ENCODE measurements at places on chromosomes 1 and 21.
A peak's percentile ranks its signal among the peaks of the same experiment; 100 is the strongest.

GRCh38 chr1:169367096-169367685, 406 bp downstream of the NME7 start:
- no peak for DNase-seq

DNA sequence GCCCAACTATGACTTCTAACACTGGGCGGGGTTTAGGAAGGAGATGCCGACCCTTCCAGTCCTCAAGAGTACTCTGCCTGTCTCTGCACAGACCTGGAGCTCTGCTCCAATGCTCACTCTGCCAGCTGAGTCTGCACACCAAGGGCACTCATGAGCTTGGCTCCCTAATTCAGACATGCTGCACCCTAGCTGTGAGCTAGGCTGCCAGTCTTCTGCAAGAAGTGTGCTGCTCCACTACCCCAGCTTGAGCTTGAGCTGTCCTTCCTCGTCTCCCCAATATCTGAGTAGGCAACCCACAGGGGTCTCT, 13.2 kb downstream of the TP53BP2 start:
- no peak for DNase-seq

DNA sequence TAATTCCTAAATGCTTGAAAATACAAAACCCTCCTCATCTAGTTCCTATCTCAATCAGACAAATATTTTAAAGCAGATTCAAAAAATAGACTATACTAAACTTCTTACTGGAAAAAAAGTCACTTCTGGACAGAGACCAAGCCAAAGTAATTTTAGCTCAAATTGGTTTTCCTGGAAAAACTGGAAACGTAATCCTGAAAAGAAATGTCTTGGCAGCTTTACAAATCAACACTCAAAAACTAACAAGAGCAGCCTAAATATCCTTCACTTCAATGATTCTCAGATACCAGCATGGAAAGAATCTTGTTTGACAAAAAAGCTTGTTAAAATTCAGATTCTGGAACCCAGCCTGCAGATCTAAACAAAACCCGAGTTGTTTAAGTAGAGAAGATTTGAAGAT, 9.1 kb upstream of the GPR88 start:
- DNase-seq = no peak

DNA sequence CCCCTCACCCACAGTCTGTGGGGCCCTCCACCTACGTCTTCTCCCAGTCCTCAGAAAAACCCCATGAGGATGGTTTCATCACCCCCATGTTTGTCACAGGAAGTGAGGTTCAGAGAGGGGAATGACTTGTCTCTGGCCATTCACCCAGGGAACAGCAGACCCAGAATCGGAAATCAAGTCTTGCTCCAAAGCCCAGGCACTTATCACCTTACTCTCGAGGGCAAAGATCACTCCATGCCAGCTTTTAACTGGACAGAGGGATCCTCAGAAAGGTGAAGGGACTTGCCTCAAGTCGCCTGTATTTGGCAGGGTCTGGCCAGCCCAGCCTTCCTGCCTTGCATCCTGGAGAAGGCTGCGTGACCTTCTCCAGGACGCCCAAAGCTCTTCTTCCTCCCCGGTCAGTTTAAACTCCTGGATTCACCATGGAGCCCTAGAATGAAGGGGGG, 57.9 kb upstream of the SSBP3 start:
- DNase-seq = no peak

- no peak for DNase-seq
Observed at GRCh38 chr1:72498371-72498770, 216.0 kb upstream of the NEGR1 start.

- no peak for DNase-seq
Observed at GRCh38 chr1:214546886-214547641, 4.3 kb downstream of the PTPN14 start.

DNA sequence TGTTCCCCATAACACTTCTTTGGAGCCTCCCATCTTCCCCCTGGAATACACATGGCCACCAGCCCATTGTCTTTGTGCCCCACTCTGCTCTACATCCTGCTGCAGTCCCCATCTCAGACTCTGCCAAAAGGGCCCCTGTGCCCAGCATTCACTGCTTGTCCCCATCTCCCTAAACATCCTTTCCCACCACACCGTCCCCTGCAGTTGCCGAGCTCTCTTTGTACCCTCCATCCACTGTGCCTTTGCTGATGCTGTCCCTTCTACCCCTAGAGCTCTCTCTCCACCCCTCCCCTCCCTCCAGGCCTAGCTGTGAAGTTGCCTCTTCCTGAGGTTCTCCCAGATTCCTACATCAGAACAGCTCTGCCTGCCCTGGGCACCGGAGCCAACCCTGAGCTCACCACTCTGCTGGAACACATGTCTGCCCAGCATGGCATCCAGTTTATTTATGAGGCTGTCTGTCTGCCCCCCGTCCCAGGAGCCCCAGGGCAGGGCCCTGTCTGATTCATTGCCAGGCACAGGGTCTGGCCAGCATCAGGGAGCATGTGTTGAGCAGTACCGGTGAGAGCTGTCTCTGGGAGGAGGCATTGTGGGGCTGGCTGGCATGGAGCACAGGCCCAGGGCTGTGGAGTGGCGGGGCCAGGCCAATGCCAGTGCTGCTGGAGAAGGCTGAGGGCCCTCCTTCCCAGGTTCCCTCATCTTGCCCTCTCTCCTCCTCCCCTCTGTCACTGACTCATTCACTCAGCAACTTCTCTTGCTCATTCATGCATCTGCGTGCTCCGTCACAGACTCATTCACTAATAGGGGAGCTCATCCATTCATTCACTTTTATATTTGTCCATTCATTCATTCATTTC, 28.8 kb downstream of the EDN2 start:
- no peak for DNase-seq

- no peak for DNase-seq
Observed at GRCh38 chr1:243341074-243341473, 85.2 kb downstream of the SDCCAG8 start.

DNA sequence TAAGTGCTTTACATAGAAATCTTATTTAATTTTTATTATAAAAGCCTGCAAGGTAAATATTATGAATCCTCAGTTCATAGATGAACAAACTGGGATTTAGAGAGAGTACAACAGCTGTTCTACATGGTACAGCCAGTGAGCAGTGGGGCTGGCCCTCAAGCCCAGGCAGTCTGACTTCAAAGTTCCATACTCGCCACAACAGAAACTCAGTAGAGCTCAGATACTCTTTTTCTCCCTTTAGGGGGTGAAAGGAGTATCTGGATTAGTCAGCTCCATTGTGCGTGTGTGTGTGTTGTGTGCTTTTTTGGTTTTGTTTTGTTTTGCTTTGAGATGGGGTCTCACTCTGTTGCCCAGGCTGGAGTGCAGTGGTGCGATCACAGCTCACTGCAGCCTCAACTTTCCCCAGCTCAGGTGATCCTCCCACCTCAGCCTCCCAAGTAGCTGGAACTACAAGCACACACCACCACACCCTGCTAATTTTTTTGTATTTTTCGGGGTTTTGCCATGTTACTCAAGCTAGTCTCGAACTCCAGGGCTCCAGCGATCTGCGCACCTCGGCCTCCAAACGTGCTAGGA, 378.5 kb downstream of the SMYD3 start:
- no peak for DNase-seq

DNA sequence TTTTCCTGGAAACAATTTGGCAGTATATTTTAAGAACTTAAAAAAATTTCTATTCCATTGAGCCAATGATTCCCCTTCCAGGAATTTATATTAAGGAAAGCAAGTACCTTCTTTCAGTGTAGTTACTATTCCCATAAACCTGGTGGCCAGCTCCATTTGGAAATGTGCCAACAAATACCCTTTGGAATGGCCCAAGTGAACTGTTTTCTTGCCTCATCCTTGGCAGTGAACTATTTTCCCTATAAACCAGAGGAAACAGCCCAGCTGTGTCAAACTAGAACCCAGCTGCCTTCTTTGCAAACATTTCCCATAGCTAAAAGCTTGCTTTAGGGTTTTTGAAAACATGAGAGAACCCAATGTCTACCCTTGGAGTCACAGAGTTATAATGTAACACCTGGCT, 496.9 kb downstream of the NEGR1 start:
- no peak for DNase-seq

- DNase-seq = peak; percentile 35
Observed at GRCh38 chr1:89698624-89699023, 65.7 kb downstream of the LRRC8C start.

GRCh38 chr21:32521736-32522355, 63.5 kb downstream of the TCP10L start:
- DNase-seq = no peak

DNA sequence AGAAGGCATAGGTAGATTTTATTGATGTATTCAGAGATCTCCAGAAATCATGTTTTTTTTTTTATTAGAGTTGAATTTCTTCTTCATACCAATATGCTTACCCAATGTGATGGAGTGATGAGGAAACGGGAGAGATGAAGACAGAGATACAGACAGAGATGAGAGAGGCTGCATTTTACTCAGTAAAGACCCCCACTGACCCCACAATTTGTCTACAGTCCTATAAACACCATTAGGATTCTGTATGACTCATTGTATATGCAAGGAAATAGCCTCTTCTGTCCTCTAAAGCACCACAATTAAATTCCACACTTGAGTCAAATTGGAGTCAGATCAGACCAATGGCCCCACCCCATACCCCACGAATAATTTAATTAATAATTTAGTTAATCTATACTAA, 44.0 kb downstream of the RUNX1 start:
- no peak for DNase-seq

- no peak for DNase-seq
Observed at GRCh38 chr1:118925651-118926050, 62.5 kb downstream of the TBX15 start.

DNA sequence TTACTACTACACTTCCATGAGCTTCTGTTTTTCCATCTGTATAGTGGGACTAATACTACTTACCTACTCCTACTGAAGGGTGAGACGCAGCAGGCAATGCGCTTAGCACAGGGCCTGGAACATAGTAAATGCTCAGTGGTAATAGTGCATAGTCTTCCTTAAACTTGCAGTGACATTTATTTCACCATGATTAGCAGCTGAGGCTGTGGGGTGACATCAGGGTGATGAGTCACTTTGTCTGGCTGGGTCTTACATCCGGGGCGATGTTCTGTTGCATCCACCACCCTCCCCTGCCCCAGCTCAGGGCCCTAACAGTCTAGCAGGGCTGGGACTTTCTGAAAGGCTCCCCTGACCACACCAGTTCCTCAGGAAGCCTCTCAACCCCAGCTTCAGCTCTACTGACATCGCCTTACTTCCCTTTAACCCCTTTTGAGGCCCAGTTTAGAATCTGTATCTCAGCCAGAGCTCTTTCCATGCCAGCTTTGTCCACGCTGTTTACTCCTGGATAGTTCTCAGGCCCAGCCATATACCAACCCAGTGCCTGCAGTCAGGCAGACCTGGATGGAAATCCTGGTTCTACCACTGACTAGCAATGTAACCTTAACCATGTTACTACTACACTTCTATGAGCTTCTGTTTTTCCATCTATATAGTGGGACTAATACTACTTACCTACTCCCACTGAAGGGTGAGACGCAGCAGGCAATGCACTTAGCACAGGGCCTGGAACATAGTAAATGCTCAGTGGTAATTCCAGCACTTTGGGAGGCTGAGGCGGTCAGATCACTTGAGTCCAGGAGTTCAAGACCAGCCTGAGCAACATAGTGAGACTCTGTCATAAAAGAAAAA, 66.3 kb downstream of the CD58 start:
- DNase-seq = peak; percentile 92

DNA sequence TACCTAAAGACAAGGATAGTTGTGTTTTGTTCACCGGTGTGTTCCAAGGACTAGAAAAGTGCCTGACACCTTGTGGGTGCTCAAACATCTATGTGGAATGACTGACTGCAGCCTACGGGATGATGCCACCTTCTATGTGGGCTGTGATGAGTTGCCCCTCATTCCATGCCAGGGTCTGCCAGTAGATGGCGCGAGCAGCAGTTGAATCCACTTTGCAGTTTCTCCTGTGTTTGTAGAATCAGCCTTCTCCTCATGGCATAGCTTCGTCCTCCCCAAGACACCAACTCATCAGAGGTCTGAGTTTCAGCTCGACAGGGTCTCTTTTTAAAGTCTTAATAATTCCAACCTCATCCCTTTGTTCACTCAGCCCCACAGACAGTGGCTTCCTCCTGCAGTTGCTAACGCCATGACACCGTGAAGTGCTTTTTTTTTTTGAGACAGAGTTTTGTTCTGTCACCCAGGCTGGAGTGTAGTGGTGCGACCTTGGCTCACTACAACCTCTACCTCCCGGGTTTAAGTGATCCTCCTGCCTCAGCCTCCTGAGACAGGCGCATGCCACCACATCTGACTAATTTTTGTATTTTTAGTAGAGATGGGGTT, 133.7 kb downstream of the CAPN8 start:
- peak; percentile 39 for DNase-seq

DNA sequence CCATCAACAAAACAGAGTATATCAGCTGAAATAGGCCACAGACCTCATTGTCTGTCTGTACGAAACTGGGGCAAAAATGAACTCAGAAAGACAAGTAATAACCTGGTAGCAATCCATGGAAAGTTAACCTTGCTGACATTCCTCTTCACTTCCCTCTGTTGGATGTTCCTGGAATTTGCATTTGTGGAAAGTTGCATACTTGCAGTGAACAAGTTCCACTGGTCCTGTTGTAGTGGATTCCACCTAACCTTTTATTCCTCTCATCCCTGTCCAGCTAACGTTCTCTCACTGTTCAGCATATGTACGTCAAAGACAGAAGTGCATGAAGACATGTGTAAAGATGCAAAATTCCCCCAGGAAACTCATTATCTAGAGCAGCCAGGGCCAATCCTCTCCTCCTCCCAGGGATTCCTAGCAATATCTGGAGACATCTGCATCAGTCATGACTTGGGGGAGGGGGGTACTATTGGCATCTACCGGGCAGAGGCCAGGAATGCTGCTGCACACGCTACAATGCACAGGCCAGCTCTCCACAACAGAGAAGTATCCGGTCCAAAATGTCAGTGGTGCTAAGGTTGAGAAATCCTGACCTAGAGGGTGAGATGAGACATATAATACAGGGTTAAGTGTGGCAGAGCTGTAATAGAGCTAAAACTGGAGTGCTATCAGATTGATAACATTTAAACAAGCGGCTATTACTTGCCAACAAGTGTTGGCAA, 8.2 kb downstream of the LPAR3 start:
- DNase-seq = no peak

- DNase-seq = no peak
Observed at GRCh38 chr1:20601129-20601825, 12.4 kb downstream of the CDA start.

GRCh38 chr21:36456729-36457414, 23.1 kb downstream of the CLDN14 start:
- no peak for DNase-seq

- DNase-seq = no peak
Observed at GRCh38 chr1:47711848-47712492, 274.1 kb downstream of the FOXD2 start.

DNA sequence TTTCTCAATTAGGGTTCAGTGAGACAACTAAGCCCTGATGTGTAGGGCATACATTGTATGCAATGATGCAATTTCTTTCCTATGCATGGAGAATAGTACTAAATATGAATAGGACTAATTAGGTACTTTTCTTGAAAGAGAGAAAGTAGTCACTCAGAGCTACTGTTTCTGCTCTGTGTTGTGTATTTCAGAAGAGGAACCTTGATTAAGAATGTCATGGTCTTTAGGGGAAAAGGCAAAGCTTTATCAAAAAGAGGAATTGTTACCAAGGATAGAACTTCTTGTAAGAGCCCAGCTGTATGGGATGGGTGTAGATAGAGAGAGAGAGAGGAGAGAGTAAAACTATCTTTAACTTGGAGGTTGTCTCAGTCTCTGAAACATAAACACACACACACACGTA, 49.1 kb downstream of the HLX start:
- DNase-seq = no peak

- DNase-seq = no peak
Observed at GRCh38 chr21:41119901-41120300, 48.1 kb upstream of the BACE2 start.
